ENCODE measurements at places on chromosomes 16 and 17.
A peak's percentile ranks its signal among the peaks of the same experiment; 100 is the strongest.

DNA sequence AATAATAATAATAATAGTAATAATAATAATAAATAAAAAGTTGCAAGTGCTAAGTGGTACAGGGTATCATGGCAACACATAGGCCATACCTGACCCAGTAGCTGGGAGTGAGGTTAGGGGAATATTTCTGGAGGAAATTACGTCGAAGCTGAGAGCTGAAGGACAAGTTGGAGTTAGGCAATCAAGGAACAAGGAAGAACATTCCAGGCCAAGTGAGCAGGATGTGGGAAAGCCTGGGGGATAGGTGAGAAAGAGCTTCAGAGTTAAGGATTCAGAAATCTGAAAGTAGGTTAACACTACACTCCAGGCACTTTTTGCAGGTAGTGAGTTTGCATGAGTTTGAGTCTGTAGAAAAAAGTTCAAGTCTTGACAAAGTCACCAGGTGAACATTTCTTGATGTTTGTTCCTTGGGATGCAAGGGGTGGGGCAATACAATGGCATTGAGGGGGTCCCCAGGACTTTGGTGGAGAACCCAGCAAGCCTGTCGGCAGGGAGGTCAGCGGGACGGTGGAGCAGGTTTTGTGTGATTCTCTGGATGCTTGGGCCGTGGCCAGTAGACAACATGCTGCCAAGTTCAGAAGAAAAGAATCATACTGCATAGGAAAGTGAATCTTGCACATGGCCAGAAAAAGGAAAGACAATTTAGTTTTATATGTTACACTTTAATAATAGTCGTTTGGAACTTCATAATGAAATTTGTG, 27.7 kb upstream of the MPHOSPH6 start:
- H3K27me3 ChIP-seq: peaks cover 10% of the 10 kb centered on the region
- H3K36me3 ChIP-seq: no peaks in the 10 kb centered on the region
- H3K4me1 ChIP-seq: peaks cover 77% of the 10 kb centered on the region
- H3K4me3 ChIP-seq: no peak overlapping the region
- no peak overlapping the region for H3K27ac ChIP-seq

GRCh38 chr17:62675260-62675659, 47.8 kb downstream of the MRC2 start:
- no peak for DNase-seq
- H3K36me3 ChIP-seq: peaks cover 33% of the 10 kb centered on the region
- peaks cover 34% of the 10 kb centered on the region for H3K4me1 ChIP-seq
- H3K4me3 ChIP-seq: no peak overlapping the region
- H3K27ac ChIP-seq: peak overlapping the region; percentile 82

DNA sequence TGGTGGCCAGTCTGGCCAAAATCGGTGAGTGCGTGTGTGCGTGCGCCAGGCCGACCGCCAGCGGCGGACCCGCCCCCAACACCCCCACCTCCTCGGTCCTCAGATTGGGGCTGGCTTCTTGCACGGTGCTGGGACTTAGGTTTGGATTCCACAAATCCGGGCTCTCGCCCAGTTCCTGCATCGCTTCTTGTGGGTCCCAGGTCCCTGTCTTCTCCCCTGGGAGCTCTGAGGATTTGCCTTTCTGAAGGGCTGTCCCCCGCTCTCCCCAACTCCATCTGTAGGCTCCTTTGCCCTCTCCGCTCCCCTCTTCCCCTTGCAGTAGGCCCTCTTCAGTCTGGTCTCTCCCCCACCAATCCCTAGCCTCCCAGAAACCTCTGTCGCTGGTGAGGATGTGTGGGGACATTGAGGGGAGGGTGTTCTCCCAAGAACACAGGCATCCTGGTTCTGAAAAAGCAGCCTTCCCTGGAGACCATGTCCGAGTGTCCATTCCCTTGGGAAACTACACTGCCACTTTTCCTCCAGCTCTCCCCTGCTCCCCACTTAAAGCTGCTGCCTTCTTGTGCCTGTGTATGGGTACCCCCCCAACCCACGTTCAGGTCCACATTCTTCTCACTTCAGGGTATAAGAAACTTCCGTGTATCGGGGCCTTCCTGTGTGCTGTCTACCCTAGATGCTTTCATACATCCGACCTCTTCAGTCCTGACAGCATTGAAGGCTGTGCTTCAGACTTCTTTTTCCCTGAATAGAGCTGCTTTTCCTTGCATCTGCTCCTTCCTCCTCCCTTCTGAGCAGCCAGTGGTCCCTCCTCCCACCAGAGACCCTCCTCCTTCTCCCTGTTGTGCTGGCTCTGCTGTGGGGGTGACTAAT, 632 bp downstream of the SLC9A5 start:
- peak overlapping the region; percentile 83 for H3K4me3 ChIP-seq
- H3K27me3 ChIP-seq: peaks cover 53% of the 10 kb centered on the region
- H3K36me3 ChIP-seq: no peaks in the 10 kb centered on the region
- H3K4me1 ChIP-seq: peaks cover 39% of the 10 kb centered on the region
- no peak overlapping the region for H3K27ac ChIP-seq
- DNase-seq: no peak

GRCh38 chr17:79937391-79938335, 98.0 kb downstream of the TBC1D16 start:
- peak overlapping the region; percentile 38 for H3K4me3 ChIP-seq
- no peak overlapping the region for H3K27ac ChIP-seq
- DNase-seq: no peak
- peaks cover 10% of the 10 kb centered on the region for H3K27me3 ChIP-seq
- peaks cover 77% of the 10 kb centered on the region for H3K4me1 ChIP-seq
- H3K36me3 ChIP-seq: peaks cover 20% of the 10 kb centered on the region

GRCh38 chr17:64085650-64086005, 44.3 kb downstream of the ERN1 start:
- DNase-seq: no peak
- no peak overlapping the region for H3K4me3 ChIP-seq
- H3K4me1 ChIP-seq: peaks cover 29% of the 10 kb centered on the region

- H3K4me3 ChIP-seq: peak within 1 kb of the TSS; percentile 87
- no peaks in the 10 kb centered on the region for H3K36me3 ChIP-seq
- H3K27me3 ChIP-seq: peaks cover 44% of the 10 kb centered on the region
- H3K4me1 ChIP-seq: peaks cover 58% of the 10 kb centered on the region
Observed at GRCh38 chr16:57802341-57803133, at the start of gene KIFC3. TSS of gene KIFC3 (minus strand) at chr16:57802491. CDS start at chr16:57798243, 4,248 bp downstream.

- H3K4me1 ChIP-seq: peaks cover 5% of the 10 kb centered on the region
- no peak for DNase-seq
- H3K27me3 ChIP-seq: no peaks in the 10 kb centered on the region
- H3K4me3 ChIP-seq: no peak overlapping the region
- peaks cover 12% of the 10 kb centered on the region for H3K36me3 ChIP-seq
Observed at GRCh38 chr17:31522284-31522931, 130.9 kb downstream of the RAB11FIP4 start.

DNA sequence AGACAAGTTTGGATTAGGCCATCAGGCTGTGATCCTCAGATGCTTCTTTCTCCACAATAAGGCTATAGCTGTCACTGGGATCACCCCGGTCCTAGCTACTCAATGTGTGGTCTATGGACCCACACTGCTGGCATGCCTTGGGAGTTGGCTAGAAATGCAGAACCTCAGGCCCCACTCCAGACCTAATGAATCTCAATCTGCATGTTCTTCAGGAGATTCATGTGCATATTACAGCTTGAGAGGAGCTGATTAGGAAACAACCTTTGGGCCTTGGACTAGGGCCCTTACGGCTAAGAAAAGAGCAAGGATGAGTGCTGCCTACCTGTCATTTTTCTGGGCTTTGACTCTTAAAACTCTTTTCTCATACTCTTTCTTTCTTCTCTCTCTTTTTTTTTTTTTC, 7.5 kb downstream of the ADAT1 start:
- H3K36me3 ChIP-seq: peaks cover 75% of the 10 kb centered on the region
- no peak overlapping the region for H3K4me3 ChIP-seq
- H3K27ac ChIP-seq: no peak overlapping the region
- H3K27me3 ChIP-seq: no peaks in the 10 kb centered on the region
- peaks cover 5% of the 10 kb centered on the region for H3K4me1 ChIP-seq
- DNase-seq: no peak

- H3K36me3 ChIP-seq: peaks cover 72% of the 10 kb centered on the region
- H3K27ac ChIP-seq: peak overlapping the region; percentile 32
- H3K4me1 ChIP-seq: peaks cover 44% of the 10 kb centered on the region
Observed at GRCh38 chr17:752620-753219, 656 bp upstream of the GEMIN4 start.

DNA sequence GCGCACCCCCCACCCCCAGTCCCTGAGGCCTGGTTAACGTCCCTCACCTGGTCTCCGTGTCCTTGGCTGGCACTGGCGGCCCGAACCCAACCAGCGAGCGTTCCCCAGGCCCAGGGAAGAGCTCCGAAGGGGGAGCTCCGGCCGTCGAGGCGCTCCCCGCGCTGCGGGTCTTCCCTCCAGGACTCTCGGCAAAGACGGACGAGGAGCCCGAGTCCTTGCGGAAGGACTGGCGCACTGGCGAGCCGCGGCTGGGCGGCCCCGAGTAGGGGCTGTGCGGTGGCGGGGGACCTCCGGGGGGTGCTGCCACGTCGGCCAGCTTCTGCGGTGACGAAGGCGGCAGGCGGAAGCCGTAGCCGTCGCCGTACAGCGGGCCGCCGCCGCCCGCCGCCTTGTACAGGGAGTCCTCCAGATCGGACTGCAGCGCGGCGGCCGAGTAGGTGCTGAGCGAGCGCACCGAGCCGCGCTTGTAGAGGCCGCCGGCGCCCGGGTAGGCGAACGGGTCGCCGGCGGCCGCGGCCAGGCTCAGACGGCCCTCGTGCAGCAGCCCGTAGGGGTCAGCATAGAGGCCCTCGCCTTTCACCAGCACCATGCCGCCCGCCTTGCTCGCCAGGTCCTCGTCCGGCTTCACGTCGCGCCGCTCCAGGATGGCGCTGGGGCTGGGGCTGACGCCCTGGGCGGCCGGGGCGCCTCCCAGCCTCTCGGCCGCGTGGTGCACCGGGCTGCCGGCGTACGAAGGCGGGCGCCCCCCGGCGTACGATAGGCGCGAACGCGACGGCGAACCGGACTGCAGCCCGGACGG, 44.1 kb downstream of the SRCIN1 start:
- peaks cover 53% of the 10 kb centered on the region for H3K4me1 ChIP-seq
- H3K27ac ChIP-seq: no peak overlapping the region
- H3K4me3 ChIP-seq: no peak overlapping the region
- peaks cover 97% of the 10 kb centered on the region for H3K27me3 ChIP-seq

- peaks cover 55% of the 10 kb centered on the region for H3K4me1 ChIP-seq
- no peaks in the 10 kb centered on the region for H3K27me3 ChIP-seq
- peak overlapping the region; percentile 91 for H3K27ac ChIP-seq
Observed at GRCh38 chr16:69131167-69131838, 1.1 kb downstream of the CHTF8 start.

GRCh38 chr16:30430428-30430970, 669 bp upstream of the DCTPP1 start:
- peaks cover 19% of the 10 kb centered on the region for H3K4me1 ChIP-seq
- peaks cover 18% of the 10 kb centered on the region for H3K27me3 ChIP-seq
- DNase-seq: peak; percentile 32
- H3K4me3 ChIP-seq: no peak overlapping the region
- H3K36me3 ChIP-seq: peaks cover 29% of the 10 kb centered on the region
- H3K27ac ChIP-seq: no peak overlapping the region

DNA sequence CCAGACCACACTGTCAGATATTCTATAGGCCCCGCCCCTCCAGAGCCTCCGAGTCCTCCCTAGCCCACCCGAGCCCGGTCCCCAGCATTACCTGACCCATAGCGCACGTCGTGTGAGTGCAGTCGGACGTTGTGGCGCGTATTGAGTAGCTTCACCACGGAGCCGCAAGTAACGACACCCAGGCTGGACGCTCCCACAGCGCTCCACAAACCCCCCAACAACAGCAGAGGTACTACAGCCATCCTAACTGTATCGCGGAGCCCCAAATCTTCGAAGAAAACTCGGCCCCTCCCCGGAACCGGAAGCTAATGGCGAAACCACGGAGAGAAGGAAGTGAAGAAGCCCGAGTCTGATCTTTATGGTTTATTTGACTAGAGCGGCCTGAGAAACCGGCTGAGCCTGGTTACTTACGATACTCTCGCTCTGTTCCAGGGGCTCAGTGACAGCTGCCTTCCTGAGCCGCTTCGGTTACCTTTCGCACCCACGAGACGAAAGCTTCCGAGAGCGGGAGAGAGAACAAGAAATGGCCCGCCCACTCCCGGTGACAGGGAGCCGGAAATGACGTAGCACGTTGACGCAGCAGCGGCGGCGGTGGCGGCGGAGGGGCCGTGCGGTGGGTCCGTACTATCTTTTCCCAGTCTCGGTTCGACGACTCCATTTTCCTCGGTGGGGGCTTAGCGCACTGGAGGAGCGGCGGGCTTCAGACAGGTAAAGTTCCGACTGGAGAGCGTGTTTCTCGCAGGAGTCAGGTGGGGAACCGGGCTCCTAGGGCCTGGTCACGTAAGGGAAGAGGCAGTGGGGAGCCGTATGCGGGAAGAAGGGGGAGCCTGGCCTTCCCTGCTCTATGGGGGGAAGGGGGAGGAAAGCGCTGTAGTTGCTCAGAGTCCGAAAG, at the start of the genes SDF2 and SUPT6H:
Gene SDF2 (minus strand): TSS at position 272 of the 892 bp plus-strand sequence. CDS start 30 bp downstream, at position 242.
Gene SUPT6H (plus strand): TSS at position 571 of the 892 bp plus-strand sequence. CDS start 11,197 bp downstream, outside the sequence.
- no peaks in the 10 kb centered on the region for H3K27me3 ChIP-seq
- DNase-seq: peak; percentile 96
- H3K4me1 ChIP-seq: peaks cover 50% of the 10 kb centered on the region
- H3K4me3 ChIP-seq: peak within 1 kb of the TSS; percentile 99
- peak within 1 kb of the TSS; percentile 100 for H3K27ac ChIP-seq

- H3K36me3 ChIP-seq: no peaks in the 10 kb centered on the region
Observed at GRCh38 chr17:77419547-77420094, 278.9 kb downstream of the SEC14L1 start.

GRCh38 chr16:1285669-1286512, 23.5 kb upstream of the UBE2I start:
- peak overlapping the region; percentile 25 for H3K4me3 ChIP-seq
- peaks cover 68% of the 10 kb centered on the region for H3K4me1 ChIP-seq
- H3K27ac ChIP-seq: no peak overlapping the region
- no peaks in the 10 kb centered on the region for H3K36me3 ChIP-seq
- peaks cover 56% of the 10 kb centered on the region for H3K27me3 ChIP-seq
